Upper lobe of right lung (tissue), 1 donor: ENCODE measurements at places on chromosomes 11 and 22. TPM values are rescaled to one million over a fixed set of nuclear protein-coding genes. Genes with fewer than 3 reads are reported as not detected.

GRCh38 chr11:126115127-126115495 is 52.4 kb upstream of the CDON start:
- H3K27me3 ChIP-seq = no peaks in the 10 kb centered on the region
- no peaks in the 10 kb centered on the region for H3K36me3 ChIP-seq
- no peak overlapping the region for H3K4me3 ChIP-seq

GRCh38 chr11:17840101-17840548 is 105.5 kb downstream of the KCNC1 start:
- DNase-seq = no peak
- no peaks in the 10 kb centered on the region for H3K4me1 ChIP-seq
- no peaks in the 10 kb centered on the region for H3K27me3 ChIP-seq
- H3K4me3 ChIP-seq = no peak overlapping the region

- DNase-seq = peak; percentile 61
- no peak overlapping the region for H3K4me3 ChIP-seq
- no peaks in the 10 kb centered on the region for H3K27me3 ChIP-seq
- peaks cover 13% of the 10 kb centered on the region for H3K36me3 ChIP-seq
- peak overlapping the region; percentile 58 for H3K27ac ChIP-seq
Measured at GRCh38 chr11:12200279-12200990, 90.0 kb downstream of the MICAL2 start.

DNA sequence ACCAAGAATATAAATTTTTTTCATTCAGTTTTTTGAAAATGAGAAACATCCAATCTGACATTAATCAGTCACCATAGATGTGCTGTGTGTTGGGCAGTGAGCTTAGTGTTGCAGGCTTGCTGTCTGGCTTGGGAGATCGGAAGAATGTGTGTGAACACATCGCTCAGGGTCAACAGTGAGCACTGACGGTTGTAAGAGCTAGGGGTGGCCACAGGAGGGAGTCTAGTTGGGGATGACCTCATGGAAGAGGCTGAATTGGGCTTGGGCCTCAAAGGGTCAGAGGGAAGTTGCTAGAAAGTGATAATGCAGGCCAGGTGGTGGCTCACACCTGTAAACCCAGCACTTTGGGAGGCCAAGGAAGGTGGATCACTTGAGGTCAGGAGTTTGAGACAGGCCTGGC is 375.4 kb downstream of the DDX10 start:
- no peaks in the 10 kb centered on the region for H3K27me3 ChIP-seq
- DNase-seq = no peak
- no peaks in the 10 kb centered on the region for H3K4me1 ChIP-seq
- H3K4me3 ChIP-seq = no peak overlapping the region
- H3K27ac ChIP-seq = no peak overlapping the region

- no peak overlapping the region for H3K4me3 ChIP-seq
- peaks cover 4% of the 10 kb centered on the region for H3K27me3 ChIP-seq
- no peaks in the 10 kb centered on the region for H3K36me3 ChIP-seq
- no peak for DNase-seq
Measured at GRCh38 chr22:36660510-36660840, 43.1 kb downstream of the CACNG2 start.

Gene LGALS12
- total RNA-seq = 0.49 TPM
